A172 (cell line): ENCODE measurements at places on chromosomes 5 and 9.

DNA sequence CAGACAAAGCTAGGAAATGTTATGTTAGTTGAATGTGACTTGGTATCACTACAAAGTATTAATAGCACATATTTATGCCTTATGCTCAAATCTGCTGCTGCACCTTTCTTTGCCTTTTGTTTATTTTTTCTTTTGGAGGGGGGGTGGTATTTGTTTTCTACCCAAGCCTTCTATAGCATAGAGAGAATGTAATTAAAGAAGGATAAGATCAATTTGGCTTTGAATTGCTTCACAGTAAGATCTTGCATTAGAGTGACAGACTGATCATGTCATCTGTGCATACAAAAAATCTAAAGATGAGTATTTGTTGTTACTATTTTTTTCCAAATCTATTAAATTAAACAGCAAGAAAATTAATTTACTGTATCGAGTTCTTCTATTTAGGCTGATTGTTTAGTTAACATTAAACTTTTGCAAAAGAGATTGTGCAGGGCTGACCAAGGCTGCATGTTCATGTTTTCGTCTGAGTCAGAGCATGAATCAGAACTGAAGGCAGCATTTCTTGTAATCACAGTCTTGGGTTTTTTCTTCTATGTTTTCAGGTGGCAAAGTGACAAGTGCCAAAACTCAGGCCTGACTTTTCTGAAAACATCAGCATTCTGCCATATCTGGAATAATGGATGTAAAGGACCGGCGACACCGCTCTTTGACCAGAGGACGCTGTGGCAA is 1007.1 kb upstream of the WWC1 start:
- peak; percentile 46 for DNase-seq

GRCh38 chr5:1975406-1975715 is 92.6 kb upstream of the IRX4 start:
- DNase-seq, result no peak

DNA sequence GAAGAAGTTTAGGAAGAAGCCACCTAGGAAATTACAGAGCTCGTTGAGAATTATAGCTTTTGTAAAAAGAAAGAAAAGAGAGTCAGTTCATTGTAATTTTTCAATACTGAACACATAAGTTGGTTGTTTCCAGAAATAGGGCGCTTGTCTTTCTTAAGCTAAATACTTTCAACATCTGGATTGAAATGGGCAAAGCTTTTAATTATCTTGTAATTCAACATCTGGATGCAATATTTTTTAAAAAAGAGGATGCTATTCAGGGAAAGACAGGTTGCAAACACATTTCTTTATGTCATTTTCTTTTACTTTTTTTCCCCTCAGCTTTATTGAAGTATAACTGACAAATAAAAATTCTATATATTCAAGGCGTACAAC is 100.7 kb upstream of the TRPC7 start:
- no peak for DNase-seq

DNA sequence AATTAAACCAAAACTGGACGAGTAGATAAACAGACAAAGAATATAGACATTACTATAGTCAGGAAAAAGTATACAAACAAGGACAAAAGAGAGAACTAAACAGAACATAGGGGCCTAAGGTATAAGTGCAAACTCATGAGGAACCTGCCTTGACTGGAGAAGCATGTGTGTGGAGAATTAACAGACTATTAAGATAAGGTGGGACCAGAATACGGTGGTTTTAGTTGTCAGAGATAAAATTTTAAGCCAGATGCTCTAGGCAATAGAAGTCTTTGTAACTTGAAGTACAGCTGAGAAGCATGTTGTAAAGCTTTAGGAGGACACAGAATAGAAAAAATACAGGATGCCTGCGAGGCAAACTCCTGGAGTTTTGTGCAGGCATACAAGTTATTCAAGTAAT is 707.1 kb downstream of the PTPRD start:
- no peak for DNase-seq

- DNase-seq, result no peak
Measured at GRCh38 chr9:88458716-88459465, 70.6 kb downstream of the SPIN1 start.

DNA sequence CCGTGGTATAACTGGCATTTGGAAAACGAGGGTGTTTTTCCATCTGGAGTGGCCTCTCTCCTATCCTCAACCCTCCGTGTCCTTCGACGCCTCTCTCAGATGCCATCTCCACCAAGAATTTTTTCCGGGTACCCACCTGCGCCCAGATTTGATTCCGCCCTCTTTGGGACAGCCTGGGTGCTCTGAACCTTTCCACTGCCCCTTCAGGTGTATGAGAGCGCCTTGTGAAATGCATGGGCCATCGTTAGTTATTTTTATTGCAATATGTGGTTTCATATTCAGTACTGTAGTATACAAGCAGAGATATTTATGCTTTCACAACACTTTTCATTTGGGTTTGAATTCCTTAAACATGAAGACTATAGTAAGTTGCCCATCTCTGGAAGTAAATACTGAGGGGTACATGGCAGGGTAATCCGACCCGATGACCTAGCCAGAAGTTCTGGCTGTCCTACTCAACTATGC is 78.2 kb upstream of the IFNE start:
- DNase-seq, result no peak

DNA sequence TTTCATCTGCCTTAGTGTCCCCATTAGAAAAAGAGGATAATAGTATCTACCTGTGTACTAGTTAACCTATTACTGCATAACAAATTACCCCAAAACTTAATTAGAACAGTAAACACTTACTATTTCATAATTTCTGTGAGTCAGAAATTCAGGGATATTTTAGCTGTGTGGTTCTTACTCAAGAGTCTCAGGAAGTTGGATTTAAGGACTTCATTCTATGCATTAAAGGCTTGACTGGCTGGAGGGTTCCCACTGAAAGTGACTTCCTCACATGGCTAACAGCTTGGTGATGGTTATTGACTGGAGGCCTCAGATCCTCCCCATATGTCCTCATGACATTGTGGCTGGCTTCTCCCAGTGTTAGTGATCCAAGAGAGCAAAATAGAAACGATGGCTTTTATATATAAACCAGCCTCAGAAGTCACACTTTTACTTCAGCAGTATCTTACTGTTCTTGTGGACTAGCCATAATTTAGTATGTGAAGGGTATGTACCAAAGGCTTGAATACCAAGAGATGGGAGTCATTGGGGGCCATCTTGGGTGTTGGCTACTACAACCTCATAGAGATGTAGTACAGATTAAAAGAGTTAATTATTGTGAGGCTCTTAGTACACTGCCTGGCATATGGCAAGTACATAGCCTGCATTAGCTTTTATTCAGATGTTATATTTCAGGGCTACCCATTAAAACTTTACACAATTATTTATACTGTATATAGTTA is 9.9 kb downstream of the RAD23B start:
- no peak for DNase-seq

DNA sequence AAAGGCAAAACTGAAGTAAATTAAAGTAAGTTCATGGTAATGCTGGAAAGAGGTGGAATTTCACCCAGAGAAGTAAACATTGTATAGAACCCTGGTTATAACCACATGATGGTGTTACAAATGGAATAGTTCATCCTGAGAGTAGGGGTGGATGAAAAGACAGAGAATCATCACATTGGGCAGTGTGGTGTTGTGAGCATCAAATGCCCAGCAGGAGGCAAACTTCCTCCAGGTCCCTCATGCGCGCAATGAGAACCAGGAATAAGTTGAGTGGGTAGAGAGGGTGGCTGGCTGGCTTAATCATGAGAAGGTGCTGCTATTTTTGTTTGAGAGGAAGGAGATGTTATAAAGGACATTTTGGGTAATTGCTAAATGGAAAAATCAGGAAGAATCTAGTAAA is 163.3 kb upstream of the HMHB1 start:
- DNase-seq, result no peak

- DNase-seq, result no peak
Measured at GRCh38 chr5:56148453-56148971, 84.6 kb downstream of the ANKRD55 start.

- peak; percentile 17 for DNase-seq
Measured at GRCh38 chr5:96207420-96207819, 225.6 kb downstream of the PCSK1 start.

DNA sequence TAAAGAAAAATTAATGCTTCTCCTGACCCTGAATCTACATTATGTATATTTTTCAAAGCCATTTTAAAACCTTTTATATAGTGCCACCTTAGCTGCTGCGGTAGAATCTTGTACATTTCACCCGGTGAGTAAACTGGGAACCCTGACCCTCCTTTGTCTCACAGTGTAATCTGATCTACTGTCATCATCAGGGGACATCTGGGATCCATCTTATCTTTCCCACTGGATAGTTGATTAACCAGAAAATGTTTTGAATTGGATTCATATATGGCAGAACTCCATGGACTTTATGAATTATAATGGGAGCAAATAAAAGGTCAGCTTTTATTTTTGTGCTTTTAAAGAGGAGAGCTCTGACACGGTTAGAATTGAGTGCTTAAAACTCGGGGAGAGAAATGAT is 95.0 kb downstream of the ADAMTSL1 start:
- DNase-seq, result no peak

- DNase-seq, result no peak
Measured at GRCh38 chr5:115673596-115673995, 47.8 kb upstream of the TMED7 start.

DNA sequence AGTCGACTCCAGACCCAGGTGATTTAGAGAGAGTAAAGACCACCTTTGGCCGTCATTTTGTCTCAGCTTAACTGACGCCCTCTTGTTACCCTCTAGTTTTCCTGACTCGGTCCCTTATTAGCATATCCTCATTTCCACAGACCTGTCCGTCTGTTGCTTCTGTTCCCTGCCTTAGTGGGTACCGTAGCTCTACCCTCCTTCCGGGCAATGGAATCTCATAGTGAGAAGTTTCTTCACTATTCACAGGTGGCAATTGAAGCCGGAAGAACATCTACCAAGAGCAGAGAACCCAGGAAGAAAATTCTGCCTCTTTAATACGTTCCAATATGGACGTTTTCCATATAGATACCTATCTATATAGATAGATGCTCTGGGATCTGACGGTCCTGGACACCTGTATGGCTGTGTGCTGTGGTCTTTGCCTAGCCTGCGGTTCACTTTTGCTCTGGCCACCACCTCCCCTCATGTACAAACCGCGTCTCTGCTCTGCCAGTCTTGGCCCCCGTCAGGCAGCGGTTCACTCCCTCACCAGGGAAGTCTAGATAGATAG is 652 bp upstream of the TMEM161B start:
- DNase-seq, result no peak

DNA sequence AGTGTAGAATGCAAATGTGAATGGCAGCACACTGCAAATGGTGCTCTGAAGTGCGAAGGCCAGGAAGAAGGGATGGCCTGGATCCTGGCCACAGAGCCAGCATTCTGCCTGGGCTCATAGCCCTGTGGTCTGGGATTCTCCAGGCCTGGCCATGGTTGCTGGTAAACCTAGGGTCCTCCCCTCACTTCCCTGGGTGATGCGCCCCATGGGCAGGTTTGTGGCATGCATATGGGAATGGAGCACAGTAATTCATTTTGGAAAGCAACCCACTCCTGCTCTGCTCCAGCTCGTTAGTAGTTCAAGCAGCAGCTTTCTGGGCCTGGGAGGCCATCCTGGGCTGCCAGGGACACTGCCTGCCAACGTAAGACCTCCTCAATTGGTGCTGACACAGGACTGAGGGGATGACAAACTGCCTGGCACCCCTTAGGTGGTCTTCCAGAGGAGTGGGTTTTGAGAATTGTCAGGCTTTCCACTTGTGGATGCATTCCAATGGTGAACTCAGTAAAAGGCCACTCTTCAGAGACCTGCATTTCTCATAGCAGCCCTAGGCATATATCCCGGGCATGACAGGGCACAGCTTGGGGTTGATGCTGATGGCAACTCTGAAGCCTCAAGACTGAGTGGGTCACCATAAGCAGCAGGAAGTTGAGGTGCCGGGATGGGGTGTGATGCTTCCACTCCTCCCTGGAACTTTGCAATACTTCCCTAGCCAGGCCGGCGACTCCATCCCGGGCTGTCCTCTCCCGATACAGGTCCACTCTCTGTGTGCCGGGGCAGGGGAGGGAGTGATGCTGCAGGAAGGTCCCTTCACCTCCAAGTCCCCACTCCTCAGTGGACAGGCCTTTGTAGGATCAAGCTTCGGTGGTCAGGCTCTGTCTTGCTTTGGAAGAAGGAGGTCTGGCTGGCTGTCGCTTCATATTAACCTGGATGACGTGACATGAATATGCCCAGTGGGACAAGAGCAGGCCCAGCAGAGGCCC is 1.2 kb upstream of the SLC25A48 start:
- DNase-seq, result no peak

DNA sequence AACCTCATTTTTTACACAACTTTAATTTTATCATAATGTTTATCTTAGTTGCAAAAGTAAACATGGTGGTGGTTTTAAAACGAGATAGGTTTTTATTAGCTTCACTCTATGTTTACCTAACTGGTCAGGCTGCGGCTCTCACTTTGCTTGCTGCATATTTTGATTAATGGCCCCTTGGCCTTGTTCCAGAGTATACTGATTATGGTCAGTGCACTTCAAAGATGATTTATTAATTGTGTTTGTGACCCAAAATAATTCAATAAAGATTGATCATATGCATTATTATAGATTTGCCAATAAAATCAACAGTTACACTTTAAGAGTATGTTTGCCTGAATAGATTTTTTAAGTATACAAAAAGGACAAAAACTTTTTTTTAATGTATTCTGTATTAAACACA is 188.0 kb downstream of the XRCC4 start:
- peak; percentile 51 for DNase-seq

GRCh38 chr9:82498541-82499317 is 510.2 kb downstream of the SPATA31D1 start:
- no peak for DNase-seq

DNA sequence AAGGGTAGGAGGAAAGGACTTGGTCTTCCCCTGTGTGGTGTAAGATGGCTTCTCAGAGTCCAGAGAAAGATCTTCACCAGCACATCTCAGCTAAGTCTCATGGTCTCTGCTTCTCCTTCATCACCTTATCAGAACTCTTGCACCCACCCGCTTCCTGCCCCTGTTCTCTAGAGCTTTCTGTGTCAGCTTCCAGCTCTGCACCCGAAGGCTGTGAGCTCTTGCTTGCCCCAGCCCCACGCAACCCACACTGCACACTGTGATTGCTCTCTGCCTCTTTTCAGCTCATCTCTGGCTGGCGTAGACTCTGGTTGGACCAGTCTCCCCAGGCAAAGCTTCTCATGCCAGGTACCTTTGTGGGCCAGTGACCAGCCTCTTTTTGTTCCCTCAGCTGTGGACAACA is 93.2 kb upstream of the RAPGEF1 start:
- no peak for DNase-seq

- DNase-seq, result no peak
Measured at GRCh38 chr5:172440486-172440885, 13.8 kb downstream of the SH3PXD2B start.

GRCh38 chr5:132411304-132412013 is 41.9 kb downstream of the SLC22A5 start:
- no peak for DNase-seq

DNA sequence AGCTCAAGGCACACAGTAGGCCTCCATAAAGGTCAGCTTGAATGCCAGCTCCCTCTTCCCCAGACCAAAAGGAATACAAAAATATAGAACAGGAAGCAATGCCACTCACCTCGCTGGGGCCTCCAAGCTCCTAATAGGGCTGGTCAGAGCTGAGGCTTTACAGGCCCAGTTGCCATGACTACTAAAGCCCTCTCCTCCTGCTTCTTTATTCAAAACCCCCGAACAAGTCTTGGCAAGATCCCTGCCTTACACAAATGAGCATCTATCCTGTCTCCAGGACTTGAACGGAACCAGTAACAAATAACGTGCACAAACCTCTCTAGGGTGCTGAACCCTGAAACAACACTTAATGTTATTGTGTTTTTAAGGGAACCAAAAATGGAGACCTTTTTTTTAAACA is 136.3 kb downstream of the SIL1 start:
- no peak for DNase-seq

GRCh38 chr5:86546044-86546443 is 71.7 kb upstream of the COX7C start:
- DNase-seq, result no peak
